ENCODE measurements at places on chromosomes 5 and 9.

GRCh38 chr5:149135536-149136201, 5.6 kb upstream of the ABLIM3 start:
- DNase-seq, result no peak

DNA sequence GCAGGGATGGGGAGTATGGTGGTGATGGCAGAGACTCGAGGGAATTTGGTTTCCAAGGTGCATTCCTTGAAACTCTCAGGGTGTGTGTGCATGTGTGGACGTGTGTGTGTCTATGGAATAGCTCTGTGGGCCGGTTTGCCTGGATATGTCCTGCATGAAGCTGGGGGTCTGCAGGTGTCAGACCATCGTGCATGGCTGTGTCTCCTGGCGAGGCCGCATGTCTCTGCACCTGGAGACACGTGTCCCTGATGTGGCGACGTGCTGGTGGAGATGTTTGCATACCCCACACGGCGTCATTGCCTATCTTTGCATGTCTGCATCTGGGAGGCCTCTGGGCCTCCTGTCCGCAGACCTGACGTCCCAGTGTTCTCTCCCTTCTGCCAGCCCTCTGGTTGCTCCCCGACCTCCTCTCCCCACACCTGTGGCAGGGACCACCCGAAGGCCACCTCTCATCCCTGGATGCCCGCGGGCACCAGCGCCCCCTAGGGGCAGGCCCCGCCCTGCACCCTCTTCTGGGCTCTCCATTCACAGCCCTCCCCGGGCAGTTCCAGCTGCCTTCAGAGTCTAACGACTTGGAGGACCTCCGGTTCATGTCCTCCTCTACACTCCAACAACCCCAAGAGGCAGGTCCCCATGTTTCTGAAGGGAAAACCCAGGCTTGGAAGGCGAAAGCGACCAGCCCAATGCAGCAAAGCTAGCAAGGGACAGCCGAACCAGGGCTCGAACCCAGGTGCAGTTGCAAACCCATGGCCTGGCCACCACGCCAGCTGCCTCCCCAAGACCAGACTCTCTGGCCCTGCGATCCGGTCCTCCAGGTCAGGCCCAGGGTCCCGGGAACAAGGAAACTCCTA, 88.6 kb downstream of the LMX1B start:
- DNase-seq, result no peak

- DNase-seq, result no peak
Measured at GRCh38 chr9:625613-626012, 215.9 kb upstream of the DMRT1 start.

- DNase-seq, result no peak
Measured at GRCh38 chr5:135382106-135382790, 16.8 kb downstream of the MACROH2A1 start.

GRCh38 chr5:178434851-178435250, 155.3 kb downstream of the COL23A1 start:
- DNase-seq, result no peak

Data from left renal cortex interstitium (tissue), 4 donors.